ENCODE measurements at places on chromosomes 6 and 20. TPM values are rescaled to one million over a fixed set of nuclear protein-coding genes. Genes with fewer than 3 reads are reported as not detected.

PLCB4 gene
- polyA plus RNA-seq, result 10.0 TPM

TAAR1 gene
- polyA plus RNA-seq, result 0.21 TPM

BTNL2 gene
- polyA plus RNA-seq, result 0.93 TPM

SYCP2L gene
- polyA plus RNA-seq, result 3.1 TPM

MANEA gene
- 26.8 TPM for polyA plus RNA-seq

RAMACL gene
- 0.22 TPM for polyA plus RNA-seq

ASF1A gene
- 59.8 TPM for polyA plus RNA-seq

GRCh38 chr6:29943053-29943966 lies 978 bp downstream of the HLA-A start:
- DNase-seq, result no peak

- DNase-seq, result peak; percentile 64
These were observed 196.0 kb downstream of the MAFB start for GRCh38 chr20:40493071-40493470.

- peak; percentile 87 for DNase-seq
These were observed 6.6 kb upstream of the ZNF184 start for GRCh38 chr6:27479319-27480182.

GRCh38 chr20:47971058-47971791 lies 185.9 kb upstream of the SULF2 start:
- no peak for DNase-seq

DNA sequence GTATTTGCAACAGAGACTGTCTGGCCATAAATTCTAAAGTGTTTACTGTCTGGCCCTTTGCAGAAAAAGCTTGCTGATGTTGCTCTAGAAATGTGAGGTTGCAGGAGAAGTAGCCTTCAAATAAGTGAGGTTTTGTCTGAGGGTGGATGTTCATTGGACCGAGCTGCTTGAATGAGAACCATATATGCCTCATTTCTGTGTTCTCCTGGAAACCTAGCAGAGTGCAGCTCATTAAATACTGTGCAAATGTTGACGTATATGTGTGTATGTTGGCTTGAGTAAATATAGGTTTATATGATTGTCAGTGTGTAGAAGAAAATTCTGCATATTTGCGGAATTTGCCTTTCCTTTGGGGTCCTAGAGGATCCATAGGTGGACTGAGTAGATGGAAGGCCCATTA lies 39.0 kb downstream of the CHMP4B start:
- no peak for DNase-seq

All from right lung (tissue), 10 donors.